ENCODE measurements at places on chromosomes 5 and 9. TPM values are rescaled to one million over a fixed set of nuclear protein-coding genes. Genes with fewer than 3 reads are reported as not detected.
A peak's percentile ranks its signal among the peaks of the same experiment; 100 is the strongest.

- no peaks in the 10 kb centered on the region for H3K27me3 ChIP-seq
- DNase-seq: no peak
- H3K36me3 ChIP-seq: peaks cover 7% of the 10 kb centered on the region
- peaks cover 30% of the 10 kb centered on the region for H3K4me1 ChIP-seq
- peak overlapping the region; percentile 89 for H3K27ac ChIP-seq
- peak overlapping the region; percentile 73 for H3K4me3 ChIP-seq
Observed at GRCh38 chr9:19379283-19379682, 753 bp downstream of the RPS6 start.

- no peak overlapping the region for H3K27ac ChIP-seq
- H3K4me1 ChIP-seq: peaks cover 10% of the 10 kb centered on the region
- peak; percentile 70 for DNase-seq
- no peak overlapping the region for H3K4me3 ChIP-seq
- H3K36me3 ChIP-seq: no peaks in the 10 kb centered on the region
- H3K27me3 ChIP-seq: no peaks in the 10 kb centered on the region
Observed at GRCh38 chr9:81650586-81651515, 38.5 kb downstream of the TLE1 start.

DNA sequence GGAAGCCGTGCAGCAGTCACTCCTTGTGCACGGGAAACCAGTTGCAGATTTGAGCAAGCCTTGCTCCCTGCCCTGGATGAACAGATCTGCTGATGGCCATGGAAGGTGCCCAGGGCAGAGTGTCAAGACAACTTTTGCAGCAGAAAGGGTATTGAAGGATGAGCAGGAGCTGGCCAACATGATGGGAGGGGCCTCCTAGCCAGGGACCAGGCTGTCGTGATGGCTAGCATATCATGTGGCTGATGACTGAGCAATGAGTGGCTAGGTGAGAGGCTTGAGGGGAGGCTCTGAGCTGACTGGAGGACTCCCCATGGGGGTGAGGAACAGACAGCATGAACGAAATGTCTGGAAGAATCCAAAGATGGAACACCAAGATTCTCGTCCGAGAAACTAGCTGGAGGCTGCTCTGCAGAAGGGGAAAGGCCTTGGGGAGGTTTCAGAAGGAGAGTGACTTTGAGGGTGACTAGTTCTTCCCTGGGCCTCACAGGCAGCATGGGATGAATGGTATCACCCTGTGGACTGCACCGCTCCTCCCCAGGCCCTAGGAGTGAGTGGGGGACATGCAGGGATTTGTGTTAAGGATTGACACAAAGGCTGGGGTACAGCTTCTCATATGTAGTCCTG lies 18.5 kb downstream of the PPARGC1B start:
- DNase-seq: no peak
- H3K4me1 ChIP-seq: peaks cover 17% of the 10 kb centered on the region
- no peak overlapping the region for H3K27ac ChIP-seq
- no peak overlapping the region for H3K4me3 ChIP-seq
- no peaks in the 10 kb centered on the region for H3K36me3 ChIP-seq

- no peak overlapping the region for H3K4me3 ChIP-seq
- no peaks in the 10 kb centered on the region for H3K4me1 ChIP-seq
- H3K27ac ChIP-seq: peak overlapping the region; percentile 51
- no peaks in the 10 kb centered on the region for H3K27me3 ChIP-seq
- DNase-seq: no peak
Observed at GRCh38 chr5:81068635-81069034, 108.5 kb downstream of the RASGRF2 start.

DNA sequence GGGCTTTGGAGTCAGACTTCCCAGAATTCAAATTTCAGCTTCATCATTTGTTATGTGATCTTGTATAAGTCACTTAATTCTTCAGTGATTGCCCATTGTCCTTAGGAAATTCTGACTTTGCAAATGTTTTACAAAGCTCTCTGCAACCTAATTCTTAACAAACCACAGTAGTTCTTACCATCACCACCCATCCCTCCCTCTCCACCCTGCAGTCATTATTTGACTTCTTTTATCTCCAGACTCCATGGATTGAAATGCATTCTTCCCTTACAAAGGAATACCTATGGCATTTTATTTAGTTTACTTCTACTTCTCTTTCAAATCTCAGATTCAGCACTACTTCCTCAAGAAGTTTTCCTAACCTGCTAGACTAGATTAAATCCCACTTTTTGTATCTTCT lies 23.1 kb downstream of the SHLD3 start:
- no peaks in the 10 kb centered on the region for H3K36me3 ChIP-seq
- no peak overlapping the region for H3K27ac ChIP-seq
- H3K27me3 ChIP-seq: no peaks in the 10 kb centered on the region
- no peak overlapping the region for H3K4me3 ChIP-seq
- H3K4me1 ChIP-seq: no peaks in the 10 kb centered on the region

- H3K4me3 ChIP-seq: no peak overlapping the region
- peaks cover 7% of the 10 kb centered on the region for H3K4me1 ChIP-seq
- H3K36me3 ChIP-seq: no peaks in the 10 kb centered on the region
- no peak for DNase-seq
- no peaks in the 10 kb centered on the region for H3K27me3 ChIP-seq
- H3K27ac ChIP-seq: peak overlapping the region; percentile 30
Observed at GRCh38 chr5:96629774-96630173, 32.4 kb upstream of the CAST start.

- H3K36me3 ChIP-seq: no peaks in the 10 kb centered on the region
- H3K27ac ChIP-seq: no peak overlapping the region
- DNase-seq: peak; percentile 39
- no peaks in the 10 kb centered on the region for H3K4me1 ChIP-seq
- no peaks in the 10 kb centered on the region for H3K27me3 ChIP-seq
- no peak overlapping the region for H3K4me3 ChIP-seq
Observed at GRCh38 chr5:97471951-97472350, 288.9 kb upstream of the RIOK2 start.

DNA sequence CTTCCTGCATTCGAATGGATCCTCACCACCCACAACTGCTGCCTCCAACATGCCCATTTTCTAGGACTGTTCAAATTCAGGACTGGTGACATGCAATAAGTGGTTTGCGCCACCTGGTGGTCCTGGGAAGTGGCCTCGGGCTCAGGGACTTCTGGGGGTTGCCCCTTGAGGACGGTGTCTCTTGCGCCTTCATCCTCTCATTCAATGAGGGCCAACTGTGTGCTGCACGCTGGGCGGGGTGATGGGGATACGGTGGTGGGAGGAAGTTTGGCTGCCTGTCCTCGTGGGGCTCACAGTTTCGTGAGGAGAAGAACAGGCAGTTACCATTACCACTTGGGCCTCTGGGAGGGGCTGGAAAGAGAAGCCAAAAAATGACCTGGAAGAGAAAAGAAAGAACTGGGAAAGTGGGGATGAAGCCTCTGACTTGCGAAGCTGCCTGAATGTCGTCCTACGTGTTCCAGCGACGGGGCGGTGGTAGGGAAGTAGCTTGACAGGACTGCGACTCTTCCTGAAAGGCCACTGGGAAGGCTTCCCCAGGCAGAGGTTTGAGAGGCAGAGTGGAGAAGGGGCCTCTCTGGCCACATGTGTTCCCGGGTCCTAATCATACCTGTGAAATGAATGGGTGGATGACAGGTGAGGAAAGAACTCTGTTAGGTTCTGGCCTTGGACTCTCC lies 49.0 kb downstream of the PSD2 start:
- no peaks in the 10 kb centered on the region for H3K36me3 ChIP-seq
- peaks cover 14% of the 10 kb centered on the region for H3K4me1 ChIP-seq
- no peak overlapping the region for H3K27ac ChIP-seq

DNA sequence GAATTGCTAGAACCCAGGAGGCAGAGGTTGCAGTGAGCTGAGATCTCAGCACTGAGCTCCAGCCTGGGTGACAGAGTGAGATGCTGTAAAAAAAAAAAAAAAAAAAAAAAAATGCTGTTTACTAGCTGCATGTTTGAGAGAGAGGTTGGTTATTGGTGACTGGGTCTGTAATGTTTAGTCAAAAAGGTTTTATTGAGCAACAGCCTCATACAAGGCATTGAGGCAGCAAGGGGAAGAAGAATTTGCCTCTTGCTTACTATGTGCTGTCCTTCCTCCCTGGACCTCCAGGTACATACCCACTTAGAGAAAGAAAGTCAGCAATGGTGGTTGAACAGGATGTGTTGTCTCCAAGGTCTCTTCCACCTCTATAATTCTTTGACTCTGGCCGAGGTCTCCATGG lies 140.7 kb upstream of the SPRY4 start:
- no peaks in the 10 kb centered on the region for H3K4me1 ChIP-seq
- no peak overlapping the region for H3K4me3 ChIP-seq
- no peak for DNase-seq
- no peaks in the 10 kb centered on the region for H3K36me3 ChIP-seq

GRCh38 chr9:24620741-24621140 lies 75.0 kb upstream of the IZUMO3 start:
- no peaks in the 10 kb centered on the region for H3K27me3 ChIP-seq
- H3K4me1 ChIP-seq: no peaks in the 10 kb centered on the region
- DNase-seq: no peak
- no peak overlapping the region for H3K4me3 ChIP-seq
- H3K36me3 ChIP-seq: no peaks in the 10 kb centered on the region

DNA sequence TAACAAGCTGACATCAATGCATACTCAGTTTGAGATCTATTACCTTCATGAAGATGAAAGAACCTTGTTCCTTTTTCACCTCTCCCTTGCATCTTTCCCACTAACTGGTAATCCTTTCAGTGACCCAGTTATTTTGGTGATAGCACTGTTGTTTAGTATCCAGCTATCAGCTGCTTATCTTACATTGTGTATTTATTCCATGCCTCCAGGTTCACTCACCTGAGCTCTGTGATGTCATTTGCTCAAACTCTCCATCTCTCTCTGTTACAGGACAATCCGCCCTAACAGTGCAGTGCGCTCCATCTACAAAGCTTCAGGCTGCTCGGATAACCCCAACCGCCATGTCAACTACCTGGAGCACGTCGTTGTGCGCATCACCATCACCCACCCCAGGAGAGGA lies 235.5 kb downstream of the RFK start:
- no peak overlapping the region for H3K27ac ChIP-seq
- H3K36me3 ChIP-seq: no peaks in the 10 kb centered on the region
- no peak overlapping the region for H3K4me3 ChIP-seq
- H3K27me3 ChIP-seq: no peaks in the 10 kb centered on the region

- H3K27ac ChIP-seq: no peak overlapping the region
- no peak overlapping the region for H3K4me3 ChIP-seq
- H3K27me3 ChIP-seq: no peaks in the 10 kb centered on the region
- H3K36me3 ChIP-seq: no peaks in the 10 kb centered on the region
- no peak for DNase-seq
Observed at GRCh38 chr9:120032639-120033038, 547.3 kb downstream of the CDK5RAP2 start.

DNA sequence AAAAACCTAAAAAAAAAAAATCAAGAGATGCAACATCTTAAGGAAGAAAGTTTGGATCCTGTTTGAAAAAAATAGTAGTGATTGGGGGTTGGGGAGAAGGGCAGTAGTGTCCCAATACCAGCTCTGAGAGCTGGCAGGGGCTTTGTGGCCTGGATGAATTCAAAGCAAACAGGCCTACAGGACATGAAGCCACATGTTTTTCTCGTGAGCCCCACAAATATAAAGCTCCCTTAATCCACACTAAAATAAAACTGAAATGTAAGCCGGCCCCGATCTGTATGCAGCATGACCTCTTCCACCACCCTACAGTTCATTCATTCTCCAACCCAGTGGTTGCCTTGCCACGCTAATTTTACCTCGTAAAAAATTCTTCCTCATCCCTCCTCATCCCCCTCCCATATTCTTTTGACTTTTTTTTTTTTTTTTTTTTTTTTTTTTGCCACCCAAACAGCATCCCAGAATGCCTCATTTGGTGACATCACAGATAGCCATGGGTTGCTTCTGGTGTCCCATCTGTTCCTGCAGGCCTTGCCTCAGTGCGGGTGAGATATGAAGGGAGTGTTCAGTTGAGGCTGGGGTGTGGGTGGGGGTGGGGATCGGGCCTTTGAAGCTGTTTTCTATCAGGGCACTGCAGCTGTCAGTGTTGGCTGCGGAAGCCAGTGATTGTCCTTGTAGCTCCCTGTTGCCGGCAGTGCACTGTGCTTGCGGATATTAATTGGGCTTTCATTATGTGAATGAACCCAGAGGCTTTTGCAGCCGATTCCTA lies 81.6 kb upstream of the NFIB start:
- no peak overlapping the region for H3K27ac ChIP-seq
- H3K4me3 ChIP-seq: no peak overlapping the region
- H3K36me3 ChIP-seq: no peaks in the 10 kb centered on the region
- H3K27me3 ChIP-seq: no peaks in the 10 kb centered on the region
- no peak for DNase-seq
- H3K4me1 ChIP-seq: no peaks in the 10 kb centered on the region

GRCh38 chr5:30693326-30693725 lies 500.2 kb upstream of the CDH6 start:
- no peaks in the 10 kb centered on the region for H3K27me3 ChIP-seq
- H3K27ac ChIP-seq: no peak overlapping the region
- H3K4me3 ChIP-seq: no peak overlapping the region
- DNase-seq: no peak
- H3K36me3 ChIP-seq: no peaks in the 10 kb centered on the region

DNA sequence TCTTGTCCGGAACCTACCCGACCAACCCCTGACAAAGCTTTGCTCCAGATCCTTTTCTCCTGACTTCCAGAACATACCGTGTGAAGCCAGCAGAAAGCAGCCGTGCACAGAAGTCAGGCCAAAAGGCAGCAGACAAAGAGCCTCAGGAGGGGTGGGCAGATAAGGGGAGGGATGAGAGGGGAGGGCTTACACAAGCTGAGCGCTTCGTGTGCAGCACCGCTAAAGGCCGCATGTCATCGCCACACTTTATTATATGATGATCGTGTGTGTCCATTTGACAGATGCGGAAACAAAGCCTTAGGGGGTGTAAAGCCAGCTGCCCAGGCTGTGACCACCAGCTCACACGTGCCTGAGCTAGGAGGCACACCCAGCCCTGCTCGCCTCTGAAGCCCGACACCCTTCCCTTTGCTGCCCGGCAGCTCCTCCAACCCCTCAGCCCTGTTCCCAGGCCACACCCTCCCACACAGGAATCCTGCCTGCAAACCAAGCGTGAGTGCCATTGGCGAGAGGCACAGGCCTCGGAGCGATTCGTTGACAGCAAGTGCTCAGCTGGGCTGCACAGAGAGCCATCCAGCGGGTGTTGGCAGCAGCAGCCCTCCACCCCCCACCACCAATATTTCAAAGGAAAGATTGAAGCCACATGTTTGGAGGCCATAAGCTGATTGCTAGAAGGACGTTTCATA lies 170.5 kb upstream of the SMIM23 start:
- no peak overlapping the region for H3K27ac ChIP-seq
- H3K27me3 ChIP-seq: no peaks in the 10 kb centered on the region
- no peak overlapping the region for H3K4me3 ChIP-seq
- no peak for DNase-seq
- no peaks in the 10 kb centered on the region for H3K36me3 ChIP-seq

GRCh38 chr9:38315085-38315595 lies 77.4 kb upstream of the ALDH1B1 start:
- no peaks in the 10 kb centered on the region for H3K36me3 ChIP-seq
- H3K27me3 ChIP-seq: peaks cover 21% of the 10 kb centered on the region
- H3K4me1 ChIP-seq: no peaks in the 10 kb centered on the region
- no peak for DNase-seq

- no peaks in the 10 kb centered on the region for H3K27me3 ChIP-seq
- peaks cover 44% of the 10 kb centered on the region for H3K4me1 ChIP-seq
- peaks cover 66% of the 10 kb centered on the region for H3K36me3 ChIP-seq
- H3K4me3 ChIP-seq: no peak overlapping the region
- H3K27ac ChIP-seq: peak overlapping the region; percentile 75
Observed at GRCh38 chr9:111928359-111928720, 31.7 kb downstream of the UGCG start.

The TOR2A gene
- 19.5 TPM for total RNA-seq

The SNCAIP gene
- 3.2 TPM for total RNA-seq

The IL5 gene
- total RNA-seq: not detected

The PPP3R2 gene
- not detected for total RNA-seq

The STPG3 gene
- total RNA-seq: not detected
